AG08395 (cell line): ENCODE measurements at places on chromosomes 1 and 21.

DNA sequence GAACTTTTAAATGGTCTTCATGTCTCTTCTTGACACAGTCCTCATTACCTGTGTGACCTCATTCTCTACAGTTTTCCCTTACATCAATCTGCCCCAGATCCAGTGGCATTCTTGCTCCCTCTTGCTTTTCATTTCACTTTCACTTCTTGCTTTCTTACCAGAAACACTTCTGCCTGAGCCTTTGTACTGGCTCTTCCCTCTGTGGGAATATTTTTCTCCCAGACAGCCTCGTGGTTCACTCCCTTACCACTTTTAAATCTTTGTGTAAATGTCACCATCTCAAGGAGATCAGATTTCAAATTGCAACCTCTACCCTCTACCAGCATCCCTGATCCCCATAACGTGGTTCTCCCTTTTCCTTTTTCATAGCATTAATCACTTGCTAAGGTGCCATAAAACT lies 73.2 kb downstream of the DISC1 start:
- no peak for DNase-seq

- no peak for DNase-seq
Measured at GRCh38 chr1:109392037-109392787, 5.5 kb downstream of the SORT1 start.

DNA sequence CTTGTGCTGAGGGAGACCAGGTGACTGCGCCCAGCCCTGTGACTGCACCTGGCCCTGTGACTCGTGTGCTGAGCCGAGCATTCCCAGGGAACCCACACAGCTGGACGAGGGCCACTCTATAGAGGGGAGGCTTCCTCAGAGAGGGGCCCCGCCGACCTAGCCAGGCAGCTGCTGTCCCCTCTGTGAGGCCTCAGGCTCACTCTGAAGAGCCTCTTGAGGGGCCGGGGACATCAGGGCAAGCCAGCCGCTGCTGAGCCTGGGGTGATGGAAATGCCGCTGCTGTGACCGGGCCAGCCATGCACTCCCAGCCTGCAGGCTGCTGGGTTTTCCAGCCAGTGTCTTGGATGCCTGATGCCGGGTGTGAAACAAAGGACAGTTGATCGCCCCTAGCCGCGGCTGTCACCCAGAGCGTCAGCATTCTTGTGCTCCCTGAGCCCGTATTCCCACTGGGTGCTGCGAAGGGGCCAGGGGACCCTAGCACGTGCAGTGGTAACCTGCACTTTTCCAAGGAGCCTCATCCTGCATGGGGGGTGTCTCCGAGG lies 17.5 kb downstream of the PFKL start:
- DNase-seq = no peak

- peak; percentile 84 for DNase-seq
Measured at GRCh38 chr1:24898152-24898908, 31.7 kb downstream of the RUNX3 start.

DNA sequence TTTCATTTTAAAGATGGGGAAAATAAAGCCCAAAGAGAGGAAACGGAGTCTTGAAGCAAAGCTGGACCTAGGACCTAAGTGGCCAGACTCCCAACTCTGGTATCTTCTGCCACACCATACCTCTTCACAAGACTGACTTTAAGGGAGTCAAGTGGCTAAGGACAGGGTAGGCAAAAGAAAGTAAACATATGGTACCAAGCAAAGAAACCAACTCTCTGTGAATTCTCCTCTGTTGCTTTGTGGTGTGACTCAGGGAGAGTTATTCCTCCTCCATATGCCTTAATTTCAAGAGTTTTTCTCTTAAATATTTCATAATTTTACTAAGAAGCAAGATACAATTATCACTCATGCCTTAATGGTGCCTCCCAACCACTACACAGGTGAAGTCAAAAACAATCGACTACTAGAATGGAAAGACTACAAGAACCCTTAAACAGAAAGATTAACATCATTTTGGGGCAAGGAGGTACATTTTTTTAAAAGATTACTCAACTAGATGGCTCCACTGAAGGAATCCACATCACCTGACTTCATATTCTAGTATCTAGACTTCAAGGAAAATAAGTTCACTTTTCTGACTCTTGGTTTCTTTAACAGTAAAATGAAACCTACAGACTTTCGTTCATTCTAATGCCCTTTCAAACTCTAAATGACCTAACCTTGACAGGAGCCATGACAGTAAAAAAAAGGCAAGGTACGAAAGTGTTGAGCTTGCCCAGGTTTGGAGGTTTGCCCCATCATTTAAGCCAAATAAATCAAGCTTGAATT lies 44.2 kb downstream of the LUZP1 start:
- no peak for DNase-seq

- no peak for DNase-seq
Measured at GRCh38 chr1:47210666-47211065, 20.8 kb upstream of the PDZK1IP1 start.

DNA sequence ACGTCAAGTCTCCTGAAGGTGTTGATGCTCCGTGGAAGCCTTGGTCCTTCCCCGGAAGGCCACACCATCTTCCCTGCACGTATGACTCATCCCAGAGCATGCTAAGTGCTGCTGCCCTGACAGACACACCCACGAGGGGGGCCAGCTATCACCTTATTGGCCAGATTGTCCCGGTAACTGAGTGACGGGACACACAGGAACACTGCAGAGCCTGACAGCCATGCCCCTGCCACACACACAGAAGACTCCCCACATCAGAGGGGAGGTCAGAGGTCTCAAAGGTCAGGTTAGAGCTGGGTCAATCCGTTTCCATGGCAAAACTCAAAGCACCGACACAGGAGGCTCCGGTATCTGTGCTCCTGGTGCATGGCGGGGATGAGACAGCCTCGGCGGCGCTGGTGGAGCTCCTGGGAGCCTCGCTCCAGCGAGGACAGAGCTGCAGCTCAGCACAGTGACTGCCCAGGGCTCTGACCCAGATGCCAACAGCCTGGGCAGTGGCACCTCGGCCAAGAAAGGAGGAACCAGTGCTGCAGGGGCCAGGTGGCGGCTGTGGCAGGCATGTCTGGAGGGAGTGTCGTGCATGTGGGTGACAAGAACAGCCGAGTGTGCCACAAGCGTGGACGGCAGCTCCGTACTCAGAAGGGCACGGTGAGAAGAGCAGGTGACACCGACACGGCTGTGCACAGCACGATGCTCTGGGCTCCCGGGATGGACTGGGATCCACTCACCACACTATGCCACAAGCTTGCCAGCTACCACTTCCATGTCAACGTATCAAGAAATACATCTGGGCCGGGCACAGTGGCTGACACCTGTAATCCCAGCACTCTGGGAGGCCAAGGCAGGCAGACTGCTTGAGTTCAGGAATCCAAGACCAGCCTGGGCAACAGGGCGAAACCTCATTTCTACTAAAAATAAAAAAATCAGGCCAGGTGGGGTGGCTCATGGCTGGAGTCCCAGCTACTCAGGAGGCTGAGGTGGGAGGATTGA lies 14.8 kb upstream of the TMEM240 start:
- DNase-seq = peak; percentile 89
